ENCODE measurements at places on chromosomes 16 and 17.

- no peak for DNase-seq
These were observed 7.8 kb downstream of the SHCBP1 start for GRCh38 chr16:46613352-46613751.

DNA sequence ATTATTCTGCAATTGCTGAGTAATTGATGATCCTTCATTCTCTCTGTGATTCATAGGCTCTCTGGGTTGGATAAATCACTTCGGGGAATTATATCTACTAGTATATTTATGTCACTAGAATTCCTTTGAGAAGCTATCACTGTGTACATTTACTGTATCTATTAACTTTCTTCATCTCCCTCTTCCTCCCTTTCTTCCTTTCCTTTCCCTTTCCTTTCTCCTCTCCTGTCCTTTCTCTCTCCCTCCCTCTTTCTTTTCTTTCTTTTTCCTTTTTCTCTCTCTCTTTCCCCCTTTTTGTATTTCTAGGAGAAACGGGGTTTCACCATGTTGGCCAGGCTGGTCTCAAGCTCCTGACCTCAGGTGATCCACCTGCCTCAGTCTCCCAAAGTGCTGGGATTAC is 711.8 kb downstream of the WWOX start:
- no peak for DNase-seq

- no peak for DNase-seq
These were observed 119.4 kb downstream of the OR1D5 start for GRCh38 chr17:2943981-2944380.

- no peak for DNase-seq
These were observed 7.7 kb upstream of the DHRS13 start for GRCh38 chr17:28910534-28910933.

DNA sequence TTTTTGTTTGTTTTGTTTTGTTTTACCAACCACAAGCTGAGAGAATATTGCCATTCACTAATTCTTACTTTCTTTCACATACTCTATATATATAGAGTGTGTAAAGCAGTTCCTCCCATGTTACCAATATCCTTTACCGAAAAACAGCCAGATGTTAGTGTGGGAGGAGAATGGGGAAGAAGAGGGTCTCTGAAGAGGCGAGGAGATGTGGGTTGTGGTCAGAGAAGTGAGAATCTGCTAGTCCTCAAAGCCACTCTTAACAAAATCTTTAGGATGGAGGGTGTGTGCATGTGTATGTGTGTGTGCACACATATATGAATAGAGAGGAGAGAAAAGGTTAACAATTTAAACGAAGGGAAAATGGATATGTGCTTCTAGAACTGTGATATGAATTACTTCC is 80.6 kb downstream of the TUBD1 start:
- DNase-seq: no peak

GRCh38 chr16:79949417-79949816 is 348.9 kb upstream of the MAF start:
- DNase-seq: no peak

DNA sequence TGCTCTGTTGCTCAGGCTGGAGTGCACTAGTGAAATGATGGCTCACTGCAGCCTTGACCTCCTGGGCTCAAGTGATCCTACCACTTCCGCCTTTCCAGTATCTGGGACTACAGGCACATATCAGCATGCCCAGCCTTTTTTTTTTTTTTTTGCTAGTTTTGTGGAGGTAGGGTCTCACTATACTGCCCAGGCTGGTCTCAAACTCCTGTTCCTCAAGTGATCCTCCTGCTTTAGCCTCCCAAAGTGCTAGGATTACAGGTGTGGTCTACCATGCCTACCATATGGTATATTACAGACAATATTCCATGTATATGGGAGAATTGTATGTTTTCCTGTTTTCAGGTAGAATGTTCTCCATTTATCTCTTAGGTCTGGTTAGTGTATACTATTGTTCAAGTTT is 12.3 kb upstream of the ATF7IP2 start:
- DNase-seq: no peak

DNA sequence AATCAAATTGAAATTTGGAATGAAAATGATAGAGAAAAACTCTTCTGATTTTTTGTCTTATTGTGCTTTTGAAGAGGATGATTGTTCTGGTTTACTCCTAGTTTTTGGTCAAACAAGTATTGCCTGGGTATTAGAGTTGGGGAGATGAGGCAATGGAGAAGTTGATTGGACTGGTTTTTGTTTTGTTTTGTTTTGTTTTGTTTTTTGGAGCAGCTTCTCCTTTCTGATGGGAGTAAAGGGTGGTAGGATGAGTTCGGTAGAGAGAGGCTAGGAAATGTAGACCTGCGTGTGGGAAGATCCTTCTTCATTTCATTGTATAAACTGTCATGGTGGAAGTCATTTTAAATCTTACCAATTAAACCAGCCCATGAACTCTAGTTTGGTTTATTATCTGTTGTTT is 17.7 kb downstream of the ATP6V0A1 start:
- no peak for DNase-seq

- DNase-seq: no peak
These were observed 1.7 kb downstream of the ARHGAP27 start for GRCh38 chr17:45430738-45431530.

DNA sequence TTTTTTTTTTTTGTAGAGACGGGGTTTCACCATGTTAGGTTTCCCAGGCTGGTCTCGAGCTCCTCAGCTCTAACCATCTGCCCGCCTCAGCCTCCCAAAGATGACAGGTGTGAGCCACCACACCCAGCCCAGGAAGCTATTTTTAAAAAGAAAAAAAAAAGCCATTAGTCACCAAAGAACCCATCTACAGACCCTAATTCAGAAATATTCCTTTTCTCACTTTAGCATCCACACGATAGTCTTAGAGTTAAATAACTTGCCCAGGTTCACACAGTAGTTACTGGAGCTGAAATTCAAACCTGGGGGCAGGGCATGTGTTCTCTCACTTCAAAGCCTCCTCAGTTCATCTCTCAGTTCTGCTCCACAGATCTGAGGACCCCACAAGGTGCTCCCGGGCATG is 70.3 kb upstream of the NOL11 start:
- no peak for DNase-seq

Data from fibroblast of skin of right biceps (primary cell).